Effector memory CD4-positive, alpha-beta T cell (primary cell): ENCODE measurements at places on chromosomes 3 and 15.

- DNase-seq = no peak
These were observed 10.8 kb downstream of the NOX5 start for GRCh38 chr15:69025320-69025719.

DNA sequence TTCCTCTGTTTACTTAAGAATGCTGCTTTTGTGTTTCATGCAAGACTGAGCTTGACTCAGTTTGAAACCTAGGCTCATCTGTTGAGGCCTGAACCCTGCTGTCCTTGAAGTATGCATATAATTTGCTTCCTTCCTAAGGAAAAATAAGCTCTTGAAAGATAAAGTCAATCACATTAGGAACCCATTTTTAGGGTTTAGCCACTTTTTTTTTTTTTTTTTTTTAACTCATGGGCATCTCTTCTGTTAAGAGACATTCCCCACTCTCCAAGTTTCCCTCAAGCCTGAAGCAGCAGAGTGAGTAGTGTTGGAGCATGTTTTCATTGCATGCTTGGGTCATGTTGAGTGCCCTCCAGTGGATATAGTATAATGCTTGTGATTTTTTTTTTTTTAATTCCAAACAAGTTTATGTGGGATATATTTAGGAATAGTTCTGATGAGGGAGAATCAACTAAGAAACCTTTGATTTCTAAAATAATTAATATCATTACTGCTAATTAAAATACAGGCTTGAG, 3.6 kb downstream of the CTNNB1 start:
- no peak for DNase-seq

- DNase-seq = no peak
These were observed 13.2 kb downstream of the SIDT1 start for GRCh38 chr3:113545594-113545993.

- DNase-seq = no peak
These were observed 88.7 kb upstream of the ADPGK start for GRCh38 chr15:72872066-72872845.

GRCh38 chr3:47128137-47128536, 35.8 kb downstream of the SETD2 start:
- DNase-seq = no peak

GRCh38 chr3:15330031-15330596, 2.3 kb downstream of the SH3BP5 start:
- DNase-seq = no peak

- DNase-seq = no peak
These were observed 8.5 kb upstream of the PLXND1 start for GRCh38 chr3:129614927-129615363.
